ENCODE measurements at places on chromosomes 13 and 19. TPM values are rescaled to one million over a fixed set of nuclear protein-coding genes. Genes with fewer than 3 reads are reported as not detected.

- DNase-seq, result no peak
Observed at GRCh38 chr13:60303166-60303565, 93.9 kb upstream of the TDRD3 start.

Gene CKAP2
- 71.7 TPM for total RNA-seq

DNA sequence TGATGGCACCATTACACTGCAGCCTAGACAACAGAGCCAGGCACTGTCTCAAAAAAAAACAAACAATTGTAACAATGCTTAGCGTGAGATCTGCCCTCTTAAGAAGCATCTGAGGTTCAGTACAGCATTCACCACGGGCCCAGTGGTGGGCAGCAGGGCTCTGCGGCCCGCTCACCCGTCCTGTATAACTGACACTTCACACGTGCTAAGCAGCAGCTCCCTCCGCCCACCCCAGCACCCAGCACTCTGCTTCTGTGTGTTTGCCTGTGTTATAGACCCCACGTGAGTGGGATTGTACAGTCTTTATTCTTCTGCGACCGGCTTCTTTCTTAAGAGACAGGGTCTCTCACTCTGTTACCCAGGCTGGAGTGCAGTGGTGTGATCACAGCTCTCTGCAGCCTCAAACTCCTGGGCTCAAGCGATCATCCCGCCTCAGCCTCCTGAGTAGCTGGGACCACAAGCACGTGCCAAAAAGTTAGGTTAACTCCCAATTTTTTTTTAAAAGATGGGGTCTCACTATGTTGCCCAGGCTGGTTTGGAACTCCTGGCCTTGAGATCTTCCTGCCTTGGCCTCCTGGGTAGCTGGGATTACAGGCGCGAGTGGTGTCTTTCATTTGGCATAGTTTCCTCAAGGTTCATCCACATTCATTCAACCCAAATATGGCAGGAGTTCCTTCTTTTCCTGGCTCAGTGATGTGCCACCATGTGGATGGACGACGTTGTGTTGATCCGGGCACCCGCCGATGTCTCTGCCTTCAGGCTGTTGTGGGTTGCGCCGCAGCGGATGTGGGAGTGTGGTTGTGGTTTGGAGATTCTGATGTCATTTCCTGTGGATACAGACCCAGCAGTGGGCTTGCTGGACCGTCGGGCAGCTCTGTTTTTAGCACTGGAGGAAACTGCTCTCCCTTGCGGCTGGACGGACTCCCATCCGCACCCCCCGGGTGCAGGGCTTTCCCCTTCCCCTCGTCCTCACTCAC is 170.0 kb downstream of the KDM4B start:
- DNase-seq, result peak; percentile 85

GRCh38 chr19:42440357-42441048 is 2.2 kb downstream of the CXCL17 start:
- peak; percentile 81 for DNase-seq

- DNase-seq, result no peak
Observed at GRCh38 chr19:6713773-6714692, 6.4 kb downstream of the C3 start.

GRCh38 chr19:46265217-46265828 is 31.5 kb upstream of the HIF3A start:
- DNase-seq, result peak; percentile 70

Gene MIER2
- total RNA-seq, result 25.8 TPM

Gene PCDH17
- total RNA-seq, result 0.07 TPM

DNA sequence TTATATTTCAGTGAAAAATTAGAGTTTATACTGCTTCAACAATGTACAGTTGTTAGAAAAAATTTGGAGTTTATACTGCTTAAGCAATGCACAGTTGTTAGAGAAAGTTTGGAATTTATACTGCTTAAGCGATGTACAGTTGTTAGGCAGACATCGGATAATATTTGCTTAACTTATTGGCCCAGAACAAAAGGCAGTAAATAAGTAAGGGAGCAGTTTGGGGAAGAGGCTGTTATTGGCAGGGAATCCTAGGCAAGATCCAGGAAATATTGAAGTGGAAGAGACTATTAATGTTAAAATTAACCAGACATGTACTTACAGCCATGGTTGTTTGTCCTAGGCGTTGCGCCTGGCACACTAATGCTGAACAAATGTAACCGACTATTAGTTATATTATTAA is 166.9 kb downstream of the GPC5 start:
- DNase-seq, result no peak

DNA sequence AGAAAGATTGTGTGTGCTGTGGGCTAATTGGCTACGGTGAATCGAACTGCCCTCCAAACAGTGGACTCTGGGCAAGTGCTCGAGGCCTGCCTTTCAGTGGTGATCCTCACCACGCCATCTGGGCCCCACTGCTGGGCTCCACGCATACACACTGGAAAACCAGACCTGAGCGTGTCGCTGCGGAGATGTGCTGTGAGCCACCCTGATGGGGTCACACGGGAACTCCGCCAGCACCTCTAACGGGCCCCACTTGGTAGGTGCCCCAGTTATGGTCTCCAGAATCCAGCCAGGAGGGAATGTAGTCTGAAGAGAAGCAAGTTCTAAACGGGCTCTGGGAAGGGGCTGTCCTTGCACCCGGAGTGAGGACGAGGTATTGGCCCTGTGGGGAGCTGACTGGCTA is 39.3 kb downstream of the C13orf46 start:
- no peak for DNase-seq

DNA sequence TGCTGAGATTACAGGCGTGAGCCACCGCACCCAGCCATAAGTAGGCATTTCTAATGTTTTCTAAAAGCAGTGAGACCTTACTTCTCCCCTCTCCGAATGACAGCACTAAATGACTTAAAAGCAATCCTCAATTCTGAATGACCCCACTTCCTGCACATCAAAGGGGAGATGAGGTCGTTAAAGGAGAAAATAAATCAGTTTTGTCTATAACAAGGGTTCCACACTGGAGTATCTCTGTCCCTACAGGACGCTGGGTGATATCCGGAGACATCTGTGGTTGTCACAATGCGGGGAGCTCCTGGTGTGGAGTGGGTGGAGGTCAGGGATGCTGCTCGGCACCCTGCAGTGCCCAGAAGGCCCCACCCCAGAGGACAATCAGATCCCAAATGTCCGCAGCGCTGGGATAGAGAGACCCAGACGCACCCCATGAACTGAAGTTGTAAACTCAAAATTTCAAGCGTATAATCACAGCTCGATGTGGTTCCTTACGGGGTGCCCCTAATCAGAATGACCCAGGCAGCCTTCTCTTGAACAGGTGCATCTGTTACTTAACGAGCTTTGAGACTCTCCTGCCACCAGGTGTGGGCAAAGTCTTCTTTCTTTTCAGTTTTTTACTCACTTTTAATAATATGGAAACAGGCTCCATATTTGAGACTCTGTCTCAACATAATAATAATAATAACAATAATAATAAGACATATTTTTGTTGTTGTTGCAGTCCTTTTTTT is 2.9 kb downstream of the GNG7 start:
- DNase-seq, result no peak

Gene TSEN34
- total RNA-seq, result 11.0 TPM

Gene LRRC8E
- not detected for total RNA-seq

Gene TTYH1
- 0.32 TPM for total RNA-seq

DNA sequence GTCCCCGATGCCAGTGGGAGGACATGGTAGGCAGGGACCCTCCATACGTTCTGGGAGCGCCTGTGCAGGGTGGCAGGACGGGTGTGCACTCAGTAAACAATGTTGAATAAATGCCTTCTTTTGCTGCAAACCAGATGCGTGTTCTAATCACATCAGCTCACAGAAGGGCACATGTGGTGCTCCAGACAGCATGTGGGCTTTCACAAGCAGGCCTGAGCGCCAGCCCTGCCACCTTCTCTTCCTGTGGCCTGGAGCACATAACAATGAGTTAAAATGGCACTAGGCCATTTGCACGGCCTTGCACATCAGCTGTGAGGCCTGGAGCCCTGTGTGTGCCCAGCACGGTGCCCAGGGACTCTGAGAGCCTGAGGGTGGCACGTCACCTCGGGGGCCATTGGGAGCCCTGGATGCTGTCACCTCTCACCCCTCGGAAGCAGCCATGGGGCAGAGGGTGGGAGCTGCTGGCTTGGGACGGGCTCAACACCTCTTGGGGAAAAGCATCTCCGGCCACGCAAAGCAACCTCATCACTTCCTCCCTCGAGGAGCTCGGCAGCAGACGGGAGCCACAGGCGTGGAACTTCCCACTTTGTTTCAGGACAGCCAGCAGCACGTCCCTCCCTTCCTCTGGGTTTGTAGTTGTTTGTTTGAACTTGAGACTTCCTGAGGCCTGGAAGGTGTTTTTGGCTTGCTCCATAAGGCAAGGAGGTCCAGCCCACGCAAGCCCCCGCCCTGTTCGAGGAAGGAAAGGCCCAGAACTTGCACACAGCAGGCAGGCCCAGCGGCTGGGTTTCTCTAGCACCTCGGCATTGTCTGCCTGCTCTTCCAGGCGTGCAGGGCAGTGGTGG is 9.8 kb downstream of the MCF2L start:
- DNase-seq, result no peak

DNA sequence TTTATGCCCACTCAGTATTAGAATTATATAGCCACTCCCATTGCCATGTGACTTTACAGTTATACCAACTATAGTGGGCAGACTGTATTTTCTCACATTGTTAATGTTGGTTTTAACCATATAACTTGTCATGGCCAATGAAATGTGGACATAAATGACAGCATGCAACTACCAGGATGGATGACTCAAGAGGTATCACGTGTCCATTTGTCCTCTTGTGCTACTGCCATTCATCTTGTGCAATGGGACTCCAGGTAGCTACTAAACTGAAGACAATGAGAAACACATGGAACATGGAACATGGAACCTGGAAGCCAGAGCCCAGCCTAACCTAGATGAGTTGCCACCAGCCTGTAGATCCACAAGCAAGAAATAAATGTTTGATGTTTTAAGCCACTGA is 242.7 kb upstream of the IPO5 start:
- DNase-seq, result no peak

- DNase-seq, result no peak
Observed at GRCh38 chr19:10133596-10133995, 13.9 kb upstream of the EIF3G start.

GRCh38 chr19:46944918-46945628 is 74.6 kb upstream of the NPAS1 start:
- DNase-seq, result no peak

Gene PRRG2
- total RNA-seq, result 0.88 TPM

Gene SIN3B
- 51.1 TPM for total RNA-seq

DNA sequence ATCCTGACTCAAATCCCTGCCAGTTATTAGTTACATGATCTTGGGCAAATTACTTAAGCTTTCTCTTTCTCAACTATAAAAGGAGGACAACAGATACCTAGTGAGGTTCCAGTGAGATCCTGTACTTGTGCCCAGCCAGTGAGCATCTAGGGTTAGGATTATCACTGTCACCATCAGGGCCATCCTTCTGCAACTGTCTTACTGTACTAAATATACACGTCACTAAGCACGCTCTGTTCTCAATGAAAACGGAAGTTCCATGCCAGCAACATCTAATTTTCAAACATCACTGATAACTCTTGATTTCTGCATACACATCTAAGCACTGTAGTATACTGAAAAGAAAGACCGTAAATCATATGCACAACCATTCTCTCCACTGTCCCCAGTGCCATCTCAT is 70.0 kb downstream of the FOXO1 start:
- no peak for DNase-seq

DNA sequence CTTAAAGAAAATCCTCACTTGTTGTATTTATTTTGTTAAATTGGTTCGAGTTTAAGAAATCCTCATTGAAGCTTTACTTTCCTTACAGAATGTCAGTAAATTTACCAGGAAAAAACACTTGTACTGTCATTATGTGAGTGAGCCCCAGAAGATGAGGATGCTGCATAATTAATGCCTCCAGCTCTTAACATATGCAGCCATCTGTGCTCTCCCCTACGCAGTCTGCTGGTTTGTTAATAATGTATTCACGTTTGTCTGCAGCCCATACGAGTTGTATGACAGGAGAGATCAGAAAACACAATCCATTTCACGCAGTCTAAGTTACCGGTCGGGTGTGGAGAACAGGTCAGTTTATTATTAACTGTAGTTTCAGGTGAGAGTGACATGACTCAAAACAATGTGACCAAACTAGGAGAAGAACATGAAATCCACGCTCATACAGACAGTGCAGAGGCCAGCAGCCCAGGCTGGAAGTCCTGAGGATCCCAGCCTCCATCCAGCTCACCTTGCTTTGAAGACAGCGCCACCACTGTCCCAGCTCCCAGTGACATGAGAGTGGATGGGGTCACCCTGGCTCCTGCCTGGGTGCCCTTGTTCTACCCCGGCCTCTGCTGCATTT is 19.8 kb upstream of the ATP11A start:
- no peak for DNase-seq

Gene SPART
- total RNA-seq, result 12.2 TPM

Gene LGALS4
- 2.3 TPM for total RNA-seq

Gene CYP2A6
- not detected for total RNA-seq

DNA sequence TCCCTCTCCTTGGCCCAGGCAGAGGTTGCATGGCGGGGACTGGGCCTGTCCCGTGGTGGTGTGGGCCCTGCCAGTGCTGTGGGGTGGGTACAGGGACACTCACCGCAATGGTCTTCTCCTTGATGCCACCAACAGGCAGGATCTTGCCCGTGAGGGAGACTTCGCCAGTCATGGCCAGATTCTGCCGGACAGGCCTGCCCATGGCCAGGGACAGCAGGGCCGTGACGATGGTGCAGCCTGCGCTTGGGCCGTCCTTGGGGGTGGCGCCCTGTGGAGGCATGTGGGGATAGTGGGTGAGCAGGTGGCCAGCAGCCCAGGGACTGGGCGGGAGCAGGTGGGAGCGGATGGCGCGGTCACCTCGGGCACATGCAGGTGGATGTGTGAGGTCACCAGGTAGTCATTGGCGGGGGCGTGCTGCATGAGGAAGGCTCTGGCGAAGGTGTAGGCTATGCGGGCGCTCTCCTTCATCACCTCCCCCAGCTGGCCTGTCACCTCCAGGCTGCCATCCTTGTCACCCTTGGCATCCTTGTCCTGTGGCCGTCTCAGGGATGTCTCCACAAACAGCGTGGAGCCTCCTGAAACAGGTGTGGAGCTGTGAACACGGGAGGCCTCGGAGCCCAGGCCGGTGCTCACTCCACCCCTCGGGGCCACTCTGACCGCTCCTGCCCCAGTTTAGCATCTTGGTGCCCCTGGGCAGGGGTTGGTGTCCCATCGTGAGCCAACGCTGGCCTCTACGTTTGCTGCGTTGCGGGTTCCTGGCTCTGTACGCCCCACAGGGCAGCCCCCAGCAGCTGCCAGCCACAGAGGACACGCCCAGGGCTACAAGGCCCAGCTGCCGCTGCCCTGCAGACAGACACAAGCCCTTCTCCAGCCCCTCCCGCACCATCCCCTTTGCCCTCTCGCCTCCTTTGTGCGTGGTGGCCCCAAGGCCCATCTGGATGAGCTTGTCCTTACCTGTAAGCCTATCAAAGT is 3.4 kb downstream of the RPL36 start:
- no peak for DNase-seq

Gene SHISA2
- 0.19 TPM for total RNA-seq

GRCh38 chr13:98526182-98526512 is 50.8 kb downstream of the STK24 start:
- DNase-seq, result no peak

DNA sequence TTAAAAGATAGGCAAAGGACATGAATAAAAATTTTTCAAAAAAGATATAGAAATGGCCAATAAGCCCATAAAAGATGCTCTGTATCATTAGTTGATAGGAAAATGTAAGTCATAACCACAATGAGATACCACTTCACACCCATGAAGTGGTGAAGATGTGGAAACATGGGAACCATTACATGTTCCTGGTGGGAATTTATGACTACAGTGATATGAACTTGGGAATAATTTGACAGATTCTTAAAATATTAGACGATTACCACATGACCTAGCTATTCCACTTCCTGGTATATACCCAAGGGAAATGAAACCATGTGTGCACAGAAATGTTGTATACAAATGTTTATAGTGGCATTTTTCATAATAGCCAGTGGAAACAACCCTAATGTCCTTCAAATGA is 232.2 kb downstream of the GGACT start:
- no peak for DNase-seq
